ENCODE measurements at places on chromosomes 13 and 19.
A peak's percentile ranks its signal among the peaks of the same experiment; 100 is the strongest.

- peaks cover 22% of the 10 kb centered on the region for H3K36me3 ChIP-seq
- H3K4me1 ChIP-seq = peaks cover 15% of the 10 kb centered on the region
- DNase-seq = no peak
- no peak within 1 kb of the TSS for H3K4me3 ChIP-seq
- H3K27me3 ChIP-seq = peaks cover 28% of the 10 kb centered on the region
Measured at GRCh38 chr19:53881482-53882390, at the start of gene PRKCG. TSS of gene PRKCG (plus strand) at chr19:53882197. CDS start at chr19:53882495, 298 bp downstream.

DNA sequence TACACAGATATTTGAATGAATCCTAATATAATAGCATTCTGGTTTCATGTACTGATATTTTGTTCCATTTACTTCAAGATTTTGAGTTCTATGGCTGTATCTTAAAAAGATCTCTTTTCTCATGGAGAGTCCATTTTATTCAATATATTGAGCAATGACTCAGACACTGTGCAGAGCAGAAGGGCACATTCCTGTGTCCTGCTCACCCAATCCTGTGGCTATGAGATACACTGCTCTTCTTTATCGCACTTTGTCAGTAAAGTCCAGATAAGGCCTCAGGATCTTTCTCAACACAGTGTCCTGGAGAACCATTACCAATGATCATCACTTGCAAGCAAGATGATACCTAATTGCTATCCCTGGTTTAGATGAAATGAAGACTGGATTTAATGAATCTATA is 155.0 kb downstream of the CYSLTR2 start:
- H3K27me3 ChIP-seq = peaks cover 23% of the 10 kb centered on the region
- no peaks in the 10 kb centered on the region for H3K36me3 ChIP-seq
- no peak for DNase-seq
- H3K4me3 ChIP-seq = no peak overlapping the region
- no peak overlapping the region for H3K27ac ChIP-seq

- no peaks in the 10 kb centered on the region for H3K4me1 ChIP-seq
- no peak overlapping the region for H3K4me3 ChIP-seq
- no peaks in the 10 kb centered on the region for H3K36me3 ChIP-seq
- DNase-seq = no peak
Measured at GRCh38 chr13:39862900-39863299, 207.4 kb downstream of the COG6 start.

DNA sequence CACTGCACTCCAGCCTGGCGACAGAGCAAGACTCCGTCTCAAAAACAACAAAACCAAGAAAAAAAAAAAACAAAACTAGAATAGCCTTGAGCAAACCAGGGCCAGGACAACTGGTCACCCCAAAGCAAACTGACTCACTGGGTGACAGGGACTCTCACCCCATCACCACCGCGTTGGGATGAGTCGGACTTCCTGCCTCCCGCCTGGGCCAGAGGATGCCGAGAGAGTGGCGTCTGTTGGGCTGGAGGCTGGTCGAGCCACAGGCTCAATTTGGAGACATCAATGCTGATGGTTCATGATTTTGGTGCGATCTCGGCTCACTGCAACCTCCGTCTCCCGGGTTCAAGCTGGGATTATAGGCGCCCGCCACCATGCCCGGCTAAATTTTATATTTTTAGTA is 11.6 kb downstream of the TMPRSS9 start:
- H3K27ac ChIP-seq = no peak overlapping the region
- no peaks in the 10 kb centered on the region for H3K4me1 ChIP-seq
- no peak overlapping the region for H3K4me3 ChIP-seq
- peaks cover 2% of the 10 kb centered on the region for H3K36me3 ChIP-seq

DNA sequence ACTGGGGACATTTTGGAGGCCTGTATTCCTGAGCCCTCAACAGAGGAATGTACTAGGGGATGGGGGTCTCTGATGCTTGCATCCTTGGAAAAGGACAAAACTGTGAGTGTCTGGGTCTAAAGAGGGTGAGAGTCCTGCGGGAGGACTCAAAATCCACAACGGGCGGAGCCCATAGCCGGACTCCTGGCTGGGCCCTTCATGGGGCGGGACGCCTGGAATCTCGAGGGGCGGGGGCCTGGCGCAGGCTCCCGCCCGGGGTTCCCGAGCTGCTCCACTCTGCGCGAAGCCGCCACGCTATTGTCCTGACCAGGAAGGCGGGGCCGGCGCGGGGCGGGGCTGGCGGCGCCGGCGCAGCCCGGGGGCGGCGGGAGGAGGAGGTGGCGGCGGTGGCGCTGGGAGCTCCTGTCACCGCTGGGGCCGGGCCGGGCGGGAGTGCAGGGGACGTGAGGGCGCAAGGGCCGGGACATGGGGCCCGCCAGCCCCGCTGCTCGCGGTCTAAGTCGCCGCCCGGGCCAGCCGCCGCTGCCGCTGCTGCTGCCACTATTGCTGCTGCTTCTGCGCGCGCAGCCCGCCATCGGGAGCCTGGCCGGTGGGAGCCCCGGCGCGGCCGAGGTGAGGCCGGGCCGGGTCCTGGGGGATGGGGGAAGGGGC is at the start of gene APLP1:
Gene APLP1 (plus strand): TSS at position 403 of the 651 bp plus-strand sequence. CDS start 63 bp downstream, at position 466.
- no peaks in the 10 kb centered on the region for H3K36me3 ChIP-seq
- H3K4me1 ChIP-seq = peaks cover 16% of the 10 kb centered on the region
- DNase-seq = no peak
- H3K4me3 ChIP-seq = peak within 1 kb of the TSS; percentile 70
- no peak within 1 kb of the TSS for H3K27ac ChIP-seq

GRCh38 chr13:114081761-114082681 is 50.4 kb downstream of the RASA3 start:
- peak overlapping the region; percentile 41 for H3K27ac ChIP-seq
- peaks cover 48% of the 10 kb centered on the region for H3K4me1 ChIP-seq
- DNase-seq = no peak
- H3K4me3 ChIP-seq = no peak overlapping the region
- peaks cover 21% of the 10 kb centered on the region for H3K36me3 ChIP-seq
- H3K27me3 ChIP-seq = no peaks in the 10 kb centered on the region

DNA sequence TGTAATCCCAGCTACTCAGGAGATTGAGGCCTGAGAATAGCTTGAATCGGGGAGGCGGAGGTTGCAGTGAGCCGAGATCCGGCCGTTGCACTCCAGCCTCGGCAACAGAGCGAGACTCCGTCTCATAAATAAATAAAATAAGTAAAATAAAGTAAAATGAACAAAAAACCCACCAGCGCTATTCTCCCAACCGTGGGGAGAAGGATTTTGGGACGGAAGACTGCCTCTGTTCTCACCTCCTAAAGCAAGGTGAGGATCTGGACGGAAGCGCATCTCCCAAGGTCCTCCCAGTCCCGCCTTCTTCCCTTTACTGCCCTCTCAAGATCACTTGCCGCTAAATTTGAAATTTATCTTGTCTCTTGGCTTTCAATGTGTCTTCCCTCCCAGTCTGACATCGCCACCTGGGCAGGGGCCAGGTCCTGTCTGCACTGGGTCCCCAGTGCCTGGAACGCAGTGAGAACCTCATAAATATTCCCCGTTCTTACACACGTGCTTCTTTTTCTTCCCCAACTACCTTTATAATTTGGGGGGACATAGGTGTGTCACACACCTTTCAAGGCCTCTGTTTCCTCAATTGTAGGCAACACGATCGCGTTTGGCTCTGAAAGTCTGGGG is 1.2 kb upstream of the DNAJB1 start:
- peak overlapping the region; percentile 94 for H3K4me3 ChIP-seq
- no peak for DNase-seq
- peaks cover 64% of the 10 kb centered on the region for H3K36me3 ChIP-seq

- H3K27me3 ChIP-seq = peaks cover 37% of the 10 kb centered on the region
- no peak overlapping the region for H3K4me3 ChIP-seq
- H3K4me1 ChIP-seq = no peaks in the 10 kb centered on the region
- no peak overlapping the region for H3K27ac ChIP-seq
Measured at GRCh38 chr13:100798739-100799361, 124.3 kb upstream of the TMTC4 start.

- H3K36me3 ChIP-seq = no peaks in the 10 kb centered on the region
- H3K27me3 ChIP-seq = peaks cover 56% of the 10 kb centered on the region
- H3K27ac ChIP-seq = no peak overlapping the region
- DNase-seq = no peak
- H3K4me1 ChIP-seq = no peaks in the 10 kb centered on the region
Measured at GRCh38 chr19:30077851-30078355, 135.9 kb downstream of the URI1 start.

DNA sequence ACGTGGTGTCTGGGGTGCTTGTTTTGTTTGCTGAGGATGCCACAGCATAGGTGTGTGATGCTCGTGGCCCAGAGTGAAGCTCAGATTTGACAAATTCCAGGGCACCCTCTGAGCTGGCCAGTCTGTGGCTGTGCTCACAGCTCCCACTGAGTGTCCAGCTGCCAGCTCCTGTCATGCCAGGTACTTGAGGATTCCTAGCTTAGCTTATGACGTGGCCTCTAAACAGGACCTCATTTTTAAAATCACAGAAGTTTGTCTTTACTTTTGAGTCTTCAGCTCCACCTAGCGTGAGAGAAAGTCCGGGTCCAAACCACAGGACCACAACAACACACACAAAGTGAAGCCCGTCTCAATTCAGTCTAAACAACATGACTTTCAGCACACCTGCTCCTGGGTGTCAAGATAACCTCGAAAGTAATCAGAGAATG is 117.3 kb downstream of the RAB20 start:
- no peak overlapping the region for H3K4me3 ChIP-seq
- no peak overlapping the region for H3K27ac ChIP-seq

- H3K4me3 ChIP-seq = peak overlapping the region; percentile 40
- no peaks in the 10 kb centered on the region for H3K27me3 ChIP-seq
- peak overlapping the region; percentile 33 for H3K27ac ChIP-seq
- peaks cover 3% of the 10 kb centered on the region for H3K36me3 ChIP-seq
Measured at GRCh38 chr13:21436582-21436981, 22.5 kb downstream of the ZDHHC20 start.

GRCh38 chr19:45496349-45496953 is 396 bp downstream of the RTN2 start:
- H3K27me3 ChIP-seq = peaks cover 24% of the 10 kb centered on the region
- peaks cover 12% of the 10 kb centered on the region for H3K36me3 ChIP-seq
- H3K4me3 ChIP-seq = peak overlapping the region; percentile 82
- peaks cover 47% of the 10 kb centered on the region for H3K4me1 ChIP-seq
- H3K27ac ChIP-seq = peak overlapping the region; percentile 74

DNA sequence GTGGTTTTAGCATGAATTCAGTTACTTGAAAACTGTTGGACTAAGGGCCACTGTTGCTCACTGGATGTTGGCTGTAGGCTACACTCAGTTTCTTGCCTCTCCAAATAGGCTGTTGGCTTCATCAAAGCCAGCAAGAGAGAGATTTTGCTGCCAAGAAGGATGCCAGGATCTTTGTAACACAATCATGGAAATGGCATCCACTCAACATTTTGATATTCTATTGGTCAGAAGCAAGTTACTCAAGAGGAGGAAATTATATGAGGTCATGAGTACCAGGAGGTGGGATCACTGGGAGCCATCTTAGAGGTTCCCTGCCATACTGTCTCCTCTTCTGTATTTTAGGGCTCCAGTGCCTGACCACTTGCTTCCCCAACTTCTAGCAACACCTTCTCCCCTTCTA is 30.6 kb downstream of the SYDE1 start:
- no peak overlapping the region for H3K4me3 ChIP-seq
- peaks cover 3% of the 10 kb centered on the region for H3K36me3 ChIP-seq
- H3K27ac ChIP-seq = no peak overlapping the region
- H3K27me3 ChIP-seq = peaks cover 30% of the 10 kb centered on the region

GRCh38 chr19:3245050-3245449 is 20.6 kb downstream of the CELF5 start:
- H3K36me3 ChIP-seq = no peaks in the 10 kb centered on the region
- no peak overlapping the region for H3K27ac ChIP-seq
- DNase-seq = no peak
- H3K4me1 ChIP-seq = no peaks in the 10 kb centered on the region
- H3K4me3 ChIP-seq = no peak overlapping the region
- peaks cover 17% of the 10 kb centered on the region for H3K27me3 ChIP-seq

All from central memory CD8-positive, alpha-beta T cell (primary cell).